Glutamatergic neuron (in vitro differentiated cells): ENCODE measurements at places on chromosomes 4 and X. TPM values are rescaled to one million over a fixed set of nuclear protein-coding genes. Genes with fewer than 3 reads are reported as not detected.

Gene COX7B2
- total RNA-seq, result not detected

Gene GPAT3
- not detected for total RNA-seq

Gene FGFBP1
- total RNA-seq, result not detected

DNA sequence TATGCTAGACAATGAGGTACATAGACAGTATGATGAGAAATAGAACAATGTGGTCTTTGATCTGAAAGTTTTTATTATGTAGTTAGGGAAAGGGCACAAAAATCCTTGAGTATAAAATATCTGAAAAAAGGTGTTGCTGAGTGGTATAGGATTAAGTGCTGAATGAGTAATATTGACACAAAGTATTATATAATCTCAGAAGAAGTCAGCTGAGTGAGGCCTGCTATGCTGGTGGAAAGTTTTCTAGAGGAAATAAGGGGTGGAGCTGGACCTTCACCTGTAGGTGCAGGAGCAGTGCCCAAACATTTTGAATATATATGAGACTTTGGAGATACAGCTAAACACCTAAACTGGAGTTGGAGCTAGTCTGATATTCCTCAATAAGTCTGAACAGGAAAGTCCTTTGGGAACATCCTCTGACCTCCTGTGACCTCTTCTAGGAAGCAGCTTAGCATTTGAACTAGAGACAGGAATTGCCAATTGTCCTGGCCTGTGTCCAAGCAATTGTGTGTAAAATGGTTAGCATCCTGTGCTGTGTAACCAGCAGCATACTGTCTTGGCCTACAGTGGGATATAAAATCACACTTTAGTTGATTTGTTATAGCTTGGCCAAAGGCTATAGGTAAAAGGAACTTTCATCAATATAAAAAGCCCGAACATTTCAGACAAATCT, 285.3 kb downstream of the ANKRD50 start:
- peaks cover 8% of the 10 kb centered on the region for H3K4me1 ChIP-seq
- no peaks in the 10 kb centered on the region for H3K27me3 ChIP-seq

DNA sequence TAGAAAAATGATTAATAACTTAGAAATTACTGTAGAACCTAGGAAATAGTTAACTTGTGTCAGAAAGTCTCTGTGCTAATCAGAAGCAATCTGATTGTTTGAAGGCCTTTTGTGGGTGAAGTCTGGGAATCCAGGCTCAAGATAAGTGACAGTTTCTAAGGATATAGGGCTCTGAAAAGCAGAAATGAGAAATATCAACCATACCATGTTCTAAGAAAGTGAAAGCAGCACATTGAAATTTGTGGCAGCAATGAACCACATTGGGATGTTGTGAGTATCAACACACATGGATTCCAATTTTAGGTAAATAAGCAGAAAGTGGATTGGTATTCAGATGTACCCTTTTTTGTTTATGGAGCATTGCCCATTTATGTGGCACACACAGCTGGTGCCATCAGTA, 464.6 kb downstream of the IL15 start:
- H3K36me3 ChIP-seq, result no peaks in the 10 kb centered on the region
- H3K27me3 ChIP-seq, result no peaks in the 10 kb centered on the region
- H3K4me3 ChIP-seq, result no peak overlapping the region
- H3K4me1 ChIP-seq, result peaks cover 3% of the 10 kb centered on the region
- DNase-seq, result no peak
- no peak overlapping the region for H3K27ac ChIP-seq

GRCh38 chr4:10593130-10593529, 91.4 kb downstream of the CLNK start:
- DNase-seq, result no peak
- no peak overlapping the region for H3K4me3 ChIP-seq
- H3K4me1 ChIP-seq, result peaks cover 10% of the 10 kb centered on the region
- no peaks in the 10 kb centered on the region for H3K36me3 ChIP-seq

GRCh38 chrX:151725338-151725614, 9.3 kb upstream of the CNGA2 start:
- no peak overlapping the region for H3K27ac ChIP-seq
- H3K4me1 ChIP-seq, result no peaks in the 10 kb centered on the region
- DNase-seq, result no peak
